DMS79 treated with DMSO at 0.1 percent for 48 hours (cell line): ENCODE measurements at places on chromosomes 11 and 22.

- no peak for DNase-seq
Observed at GRCh38 chr11:95088946-95089619, 563 bp upstream of the ENDOD1 start.

GRCh38 chr11:46149826-46150225 lies 28.6 kb upstream of the PHF21A start:
- DNase-seq, result no peak

GRCh38 chr11:64209563-64209843 lies 3.0 kb downstream of the FERMT3 start:
- DNase-seq, result no peak

DNA sequence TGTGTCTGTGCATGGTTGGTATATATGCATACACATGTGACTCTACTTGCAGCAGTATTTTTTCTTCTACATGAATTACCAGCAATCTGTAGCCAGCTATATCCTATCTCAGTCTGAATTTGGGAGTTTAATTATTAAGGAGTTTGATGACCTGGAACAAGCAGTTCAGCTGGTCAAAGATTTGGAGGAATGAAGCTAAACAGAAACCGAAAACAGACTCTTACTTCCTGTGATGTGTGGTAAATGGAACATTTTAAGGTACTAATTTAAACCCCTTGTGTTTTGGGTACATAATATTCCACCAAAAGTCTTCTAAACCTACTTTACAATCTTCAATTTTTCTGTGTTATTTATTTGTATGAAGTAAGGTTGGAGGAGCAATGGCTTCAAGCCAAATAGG lies 124.4 kb upstream of the PGR start:
- DNase-seq, result no peak

DNA sequence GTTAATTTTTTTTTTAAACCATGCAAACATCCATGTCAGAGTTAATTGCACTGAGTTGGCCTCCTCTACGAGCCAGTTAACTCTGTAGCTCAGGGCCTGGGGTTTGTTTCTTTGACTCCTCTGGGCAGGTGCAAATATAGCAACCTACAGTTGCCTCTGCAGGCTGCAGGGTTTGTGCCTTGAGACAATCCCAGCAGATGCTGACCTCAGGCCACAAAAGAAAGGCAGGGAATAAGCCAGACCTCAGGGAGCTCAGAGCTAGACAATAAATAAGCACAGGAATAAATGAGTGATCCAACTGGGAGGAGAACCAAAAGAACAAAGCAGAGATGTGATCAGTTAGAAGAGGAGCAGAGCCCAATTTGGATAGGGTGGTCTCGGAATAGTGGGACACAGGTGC lies 390.8 kb downstream of the SHANK2 start:
- DNase-seq, result peak; percentile 69
